ENCODE measurements at places on chromosomes 1 and 21. TPM values are rescaled to one million over a fixed set of nuclear protein-coding genes. Genes with fewer than 3 reads are reported as not detected.

Gene PCAT6
- not detected for total RNA-seq

GRCh38 chr1:44405031-44405797 lies at the start of gene RNF220:
RNF220 (plus strand) TSS chr1:44405255.
- H3K27ac ChIP-seq, result no peak within 1 kb of the TSS
- no peaks in the 10 kb centered on the region for H3K36me3 ChIP-seq
- DNase-seq, result peak; percentile 51
- no peak within 1 kb of the TSS for H3K4me3 ChIP-seq
- peaks cover 4% of the 10 kb centered on the region for H3K27me3 ChIP-seq

DNA sequence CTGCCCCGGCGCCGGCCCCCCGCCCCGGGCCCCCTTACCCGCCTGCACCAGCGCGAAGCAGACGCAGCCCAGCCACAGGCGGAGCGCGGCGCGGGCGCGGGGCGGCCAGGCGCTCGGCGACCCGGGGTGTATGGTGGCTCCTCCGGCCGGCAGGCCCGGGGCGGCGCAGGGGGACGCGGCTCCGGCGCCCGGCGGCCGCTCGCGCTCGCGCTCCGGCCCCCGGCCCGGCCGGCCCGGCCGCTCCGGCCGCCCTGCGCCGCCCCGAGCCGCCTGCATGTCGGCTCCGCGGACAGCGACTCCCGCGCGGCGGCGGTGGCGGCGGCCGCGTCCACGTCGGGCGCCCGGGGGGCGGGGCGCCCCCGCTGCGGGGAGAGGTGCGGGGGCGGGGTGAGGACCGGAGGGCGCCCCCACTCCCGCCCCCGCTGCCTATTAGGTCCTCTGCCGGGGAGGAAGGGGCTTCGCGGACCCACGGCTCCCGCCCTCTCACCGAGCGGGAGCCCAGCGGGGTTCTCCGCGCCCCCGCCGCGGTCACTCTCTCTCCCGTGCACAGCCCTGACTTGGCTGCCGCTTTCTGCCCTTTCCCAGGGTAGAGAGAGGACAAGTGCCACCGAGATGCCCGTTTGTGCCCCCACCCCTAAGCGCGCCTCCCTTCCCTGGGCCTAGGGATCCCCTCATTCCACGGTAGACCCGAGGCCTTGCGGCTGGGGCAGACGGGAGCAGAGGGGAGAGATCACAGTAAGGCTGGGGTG lies at the start of gene FNDC5:
Gene FNDC5 (minus strand): TSS at position 298 of the 749 bp plus-strand sequence.
- peaks cover 23% of the 10 kb centered on the region for H3K4me1 ChIP-seq
- peak within 1 kb of the TSS; percentile 47 for H3K4me3 ChIP-seq
- DNase-seq, result no peak
- H3K27ac ChIP-seq, result no peak within 1 kb of the TSS
- no peaks in the 10 kb centered on the region for H3K36me3 ChIP-seq

- no peak overlapping the region for H3K27ac ChIP-seq
- no peak for DNase-seq
- H3K4me3 ChIP-seq, result no peak overlapping the region
- no peaks in the 10 kb centered on the region for H3K27me3 ChIP-seq
Observed at GRCh38 chr21:20215959-20216358, 782.2 kb upstream of the NCAM2 start.

DNA sequence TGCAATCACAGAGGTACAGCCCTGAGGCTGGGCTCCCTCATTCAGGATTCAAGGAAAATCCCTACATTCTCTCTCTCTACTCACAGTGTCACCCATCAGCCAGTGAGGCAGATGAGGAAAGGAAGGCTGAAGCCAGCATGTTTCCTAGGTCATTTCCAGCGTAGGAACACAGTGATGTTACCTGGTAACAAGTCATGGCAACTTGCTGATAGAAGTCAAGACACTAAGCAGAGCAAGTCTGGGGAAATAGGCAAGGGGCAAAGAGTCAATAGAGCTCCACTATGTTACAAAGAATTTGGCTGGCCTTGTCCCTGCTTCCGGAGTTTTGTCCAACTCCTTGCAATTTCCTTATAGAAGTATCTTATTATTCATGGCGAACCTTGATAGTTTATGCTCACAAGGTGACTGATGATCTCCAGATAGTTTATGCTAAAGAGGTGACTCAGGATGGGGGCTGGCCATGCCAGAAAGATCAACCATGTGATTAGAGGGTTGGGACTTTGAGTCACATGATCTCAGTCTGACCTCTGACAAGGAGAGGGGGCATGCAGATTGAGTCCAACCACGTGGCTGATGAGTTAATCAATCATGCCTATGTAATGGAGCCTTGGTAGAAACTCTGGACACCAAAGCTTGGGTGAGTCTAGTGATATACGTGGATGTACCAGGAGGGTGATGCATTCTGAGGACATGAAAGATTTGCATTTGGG lies 51.1 kb downstream of the SUSD4 start:
- DNase-seq, result no peak
- H3K4me3 ChIP-seq, result no peak overlapping the region
- no peaks in the 10 kb centered on the region for H3K36me3 ChIP-seq
- no peak overlapping the region for H3K27ac ChIP-seq

- no peaks in the 10 kb centered on the region for H3K27me3 ChIP-seq
- no peak overlapping the region for H3K4me3 ChIP-seq
- no peak overlapping the region for H3K27ac ChIP-seq
- peaks cover 49% of the 10 kb centered on the region for H3K4me1 ChIP-seq
Observed at GRCh38 chr1:113031171-113031933, 41.6 kb upstream of the LRIG2 start.

DNA sequence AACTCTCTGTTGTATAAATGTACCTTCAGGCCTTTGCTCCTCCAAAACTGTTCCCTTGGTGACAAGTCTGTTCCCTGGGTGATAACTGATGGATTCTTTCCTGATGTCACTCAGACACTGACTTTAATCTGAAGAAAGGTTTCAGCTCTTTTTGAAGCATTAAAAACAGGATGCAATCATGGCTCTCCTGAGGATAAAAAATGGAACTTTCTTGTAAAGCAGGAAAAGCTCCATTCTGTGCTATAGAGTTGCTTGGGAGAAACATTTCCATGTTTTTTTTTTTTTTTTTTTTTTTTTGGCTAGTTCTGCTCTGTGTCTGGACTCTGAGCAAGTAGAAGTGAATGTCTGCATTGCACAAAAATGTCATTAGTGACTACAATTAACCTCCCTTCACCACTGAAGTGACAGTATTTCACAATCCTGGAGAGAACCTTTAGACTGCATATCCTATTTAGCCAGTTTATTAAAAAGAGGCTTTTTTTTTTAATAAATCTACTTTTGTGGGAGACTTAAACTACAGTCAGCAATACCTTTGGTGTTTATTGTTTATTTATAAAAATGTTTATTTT lies 101.7 kb upstream of the PRMT6 start:
- no peaks in the 10 kb centered on the region for H3K27me3 ChIP-seq
- H3K4me1 ChIP-seq, result no peaks in the 10 kb centered on the region
- no peak overlapping the region for H3K4me3 ChIP-seq
- no peaks in the 10 kb centered on the region for H3K36me3 ChIP-seq
- DNase-seq, result no peak
